Activated T-helper 1 cell treated with anti-CD3 and anti-CD28 coated beads, Interleukin-2, amount 50 U/mL, for 16 hours (primary cell): ENCODE measurements at places on chromosomes 13 and 19.

DNA sequence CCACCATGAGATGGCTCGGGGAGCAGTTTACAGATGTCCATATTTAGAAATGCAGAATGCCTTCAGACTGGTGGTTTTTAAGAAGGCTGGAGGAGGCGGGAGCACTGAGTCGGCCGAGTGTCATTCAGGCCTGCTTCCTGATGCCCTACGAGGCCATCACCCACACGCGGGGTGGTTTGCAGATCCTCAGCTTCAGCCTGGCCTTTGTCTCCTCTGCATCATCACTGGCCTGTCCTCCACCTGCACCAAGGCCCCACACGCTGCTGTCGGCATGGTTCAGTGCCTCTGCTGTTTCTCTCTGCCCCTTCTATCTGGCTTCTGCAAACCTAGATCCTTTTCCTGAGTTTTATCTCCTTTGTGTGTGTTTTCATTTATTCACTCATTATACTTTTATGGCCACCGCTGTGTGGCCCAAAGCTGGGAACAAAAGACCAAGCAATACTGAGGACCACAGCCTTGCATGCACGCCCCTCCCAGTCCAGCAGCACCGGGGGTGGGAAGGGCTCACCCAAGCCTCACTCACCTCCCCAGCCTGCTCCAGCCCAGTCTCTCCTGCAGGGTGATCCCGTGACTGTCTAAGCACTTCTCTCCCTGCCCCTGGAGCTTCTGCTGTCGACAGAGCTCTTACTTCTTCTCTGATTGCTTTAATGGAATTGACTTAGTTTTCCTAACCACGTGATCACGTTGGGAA lies 240.8 kb downstream of the TEX29 start:
- no peak for DNase-seq

GRCh38 chr19:33374236-33374714 lies 766 bp downstream of the CEBPG start:
- DNase-seq, result no peak

GRCh38 chr19:46972311-46972710 lies 47.3 kb upstream of the NPAS1 start:
- DNase-seq, result no peak

- no peak for DNase-seq
These were observed 43.4 kb upstream of the N4BP2L1 start for GRCh38 chr13:32471187-32471922.

DNA sequence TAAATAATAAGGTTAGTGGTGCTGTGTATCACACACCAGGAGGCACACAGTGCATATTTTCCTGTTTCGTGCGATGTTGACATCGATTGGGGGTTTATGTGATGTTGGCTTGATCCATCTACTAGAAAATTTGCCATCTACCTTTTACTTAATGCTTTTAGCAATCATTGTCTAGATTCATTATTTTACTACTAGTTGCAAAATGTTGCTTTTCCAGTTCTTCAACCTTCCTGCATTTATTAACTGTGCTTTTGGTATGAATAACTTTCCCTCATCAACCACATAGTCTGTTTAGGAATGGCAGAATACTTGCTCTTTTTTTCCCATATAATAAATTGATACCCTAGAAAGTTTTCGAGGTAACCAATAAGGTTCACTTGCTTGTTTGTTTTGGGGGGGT lies 17.5 kb downstream of the C13orf42 start:
- no peak for DNase-seq

- DNase-seq, result no peak
These were observed 1.5 kb upstream of the UPF3A start for GRCh38 chr13:114279758-114280355.

- no peak for DNase-seq
These were observed 1525.4 kb downstream of the SLITRK1 start for GRCh38 chr13:82356667-82357410.

- DNase-seq, result peak; percentile 39
These were observed 5.7 kb downstream of the JAK3 start for GRCh38 chr19:17841810-17842662.

GRCh38 chr13:83450591-83450990 lies 431.7 kb downstream of the SLITRK1 start:
- no peak for DNase-seq

DNA sequence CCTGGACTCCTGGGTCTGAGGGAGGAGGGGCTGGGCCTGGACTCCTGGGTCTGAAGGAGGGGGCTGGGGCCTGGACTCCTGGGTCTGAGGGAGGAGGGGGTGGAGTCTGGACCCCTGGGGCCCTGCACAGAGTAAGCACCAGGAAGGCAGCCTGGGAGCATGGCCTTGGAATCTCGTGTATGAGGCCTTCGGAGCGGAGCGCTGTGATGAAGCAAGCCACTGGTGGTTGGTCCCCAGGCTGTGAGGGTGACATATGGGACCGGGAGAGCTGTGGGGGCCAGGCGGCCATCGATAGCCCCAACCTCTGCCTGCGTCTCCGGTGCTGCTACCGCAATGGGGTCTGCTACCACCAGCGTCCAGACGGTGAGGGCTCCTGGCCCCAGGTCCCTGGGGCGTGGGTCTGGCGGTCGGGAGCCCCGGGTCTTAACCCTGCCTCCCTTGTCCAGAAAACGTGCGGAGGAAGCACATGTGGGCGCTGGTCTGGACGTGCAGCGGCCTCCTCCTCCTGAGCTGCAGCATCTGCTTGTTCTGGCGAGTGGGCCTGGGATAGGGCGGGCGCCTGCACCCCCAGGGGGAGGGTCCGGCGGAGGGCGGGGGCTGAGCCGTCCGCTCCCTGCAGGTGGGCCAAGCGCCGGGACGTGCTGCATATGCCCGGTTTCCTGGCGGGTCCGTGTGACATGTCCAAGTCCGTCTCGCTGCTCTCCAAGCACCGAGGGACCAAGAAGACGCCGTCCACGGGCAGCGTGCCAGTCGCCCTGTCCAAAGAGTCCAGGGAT lies 918 bp downstream of the TMEM190 start:
- no peak for DNase-seq
